ENCODE measurements at places on chromosomes 7 and 10. TPM values are rescaled to one million over a fixed set of nuclear protein-coding genes. Genes with fewer than 3 reads are reported as not detected.

LBX1 gene
- total RNA-seq: not detected

GRCh38 chr7:21336743-21337142 lies 91.1 kb upstream of the SP4 start:
- no peak for DNase-seq

DNA sequence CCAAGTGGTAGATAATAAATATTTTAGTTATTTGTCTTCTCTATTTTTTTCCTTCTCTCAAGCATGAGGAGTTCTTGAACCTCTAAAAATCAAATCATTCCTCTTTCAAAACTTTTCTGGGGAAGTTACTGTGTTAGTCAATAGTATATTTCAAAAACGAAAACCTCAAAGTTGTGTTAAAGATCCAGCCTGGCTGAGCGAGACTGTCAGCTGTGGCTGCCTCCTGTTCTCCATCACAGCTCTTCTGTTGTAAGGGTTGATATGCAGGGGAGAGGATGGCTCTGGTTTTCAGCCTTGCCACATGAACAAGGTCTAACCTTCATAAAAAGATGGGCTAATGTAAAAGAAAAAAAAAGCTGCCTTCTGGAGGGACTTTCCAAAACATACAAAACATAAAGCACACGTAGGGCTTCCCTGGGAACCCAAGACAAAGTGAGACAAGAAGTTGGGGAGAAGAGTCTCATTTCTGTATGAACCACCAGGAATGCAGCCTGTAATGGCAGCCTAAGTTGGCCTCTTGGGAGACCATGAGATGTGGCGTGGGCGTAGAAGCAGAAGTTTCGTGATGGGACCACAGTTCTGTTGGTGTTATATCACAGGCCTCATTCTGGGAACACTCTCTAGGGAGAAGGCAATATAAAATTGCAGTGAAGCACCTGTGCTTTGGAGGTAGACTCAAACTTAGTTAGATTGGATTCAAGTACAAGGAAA lies 77.9 kb upstream of the FHIP2A start:
- DNase-seq: no peak

DNA sequence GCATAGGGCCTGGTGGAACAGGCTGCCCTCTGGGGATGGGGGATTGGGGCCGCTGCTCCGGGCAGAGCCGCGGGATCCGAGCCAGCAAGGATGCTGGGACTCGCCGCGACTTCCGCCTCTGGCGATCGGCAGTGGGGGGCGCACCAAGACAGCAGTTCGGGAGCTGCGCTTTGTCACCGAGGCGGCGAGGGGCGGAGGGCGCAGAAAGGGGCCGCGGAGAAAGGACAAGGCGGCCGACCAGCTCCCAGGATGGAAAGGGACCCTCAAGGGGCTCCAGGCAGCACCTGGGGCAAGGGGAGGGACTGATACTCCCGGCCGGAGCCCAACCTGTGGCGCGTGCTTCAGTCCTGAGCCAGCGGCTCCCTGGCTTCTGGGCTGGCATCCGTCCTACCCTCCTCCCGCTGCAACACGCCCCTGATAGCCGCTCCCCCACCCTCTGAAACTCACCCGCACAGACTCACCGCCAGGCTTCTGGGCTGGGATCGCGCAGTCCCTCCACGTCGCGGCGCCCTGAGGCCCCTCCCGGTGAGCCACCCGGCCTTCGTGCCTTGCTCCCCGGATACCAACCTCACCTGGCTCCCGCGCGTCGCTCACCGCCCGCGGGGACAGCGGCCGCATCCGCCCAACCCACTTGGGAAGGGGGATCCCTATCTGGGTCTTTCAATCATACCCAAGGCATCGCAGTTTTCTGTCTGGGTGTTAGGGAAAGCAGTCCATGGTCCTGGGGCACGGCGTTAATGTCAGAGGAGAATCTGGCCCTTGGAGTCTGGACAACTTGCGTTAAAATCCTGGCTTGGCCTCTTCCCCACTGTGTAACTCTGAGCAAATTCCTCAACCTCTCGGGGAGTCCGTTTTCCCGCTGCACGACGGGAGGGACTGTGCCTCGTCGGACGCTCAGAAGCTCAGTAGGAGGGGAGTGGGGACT lies 7.0 kb upstream of the EVX1 start:
- peak; percentile 75 for DNase-seq

KIF11 gene
- total RNA-seq: 1.1 TPM

- DNase-seq: no peak
These were observed 1575.2 kb upstream of the LRRTM3 start for GRCh38 chr10:65350611-65351010.

- DNase-seq: no peak
These were observed 501.7 kb downstream of the PARD3 start for GRCh38 chr10:34313353-34313752.

DNA sequence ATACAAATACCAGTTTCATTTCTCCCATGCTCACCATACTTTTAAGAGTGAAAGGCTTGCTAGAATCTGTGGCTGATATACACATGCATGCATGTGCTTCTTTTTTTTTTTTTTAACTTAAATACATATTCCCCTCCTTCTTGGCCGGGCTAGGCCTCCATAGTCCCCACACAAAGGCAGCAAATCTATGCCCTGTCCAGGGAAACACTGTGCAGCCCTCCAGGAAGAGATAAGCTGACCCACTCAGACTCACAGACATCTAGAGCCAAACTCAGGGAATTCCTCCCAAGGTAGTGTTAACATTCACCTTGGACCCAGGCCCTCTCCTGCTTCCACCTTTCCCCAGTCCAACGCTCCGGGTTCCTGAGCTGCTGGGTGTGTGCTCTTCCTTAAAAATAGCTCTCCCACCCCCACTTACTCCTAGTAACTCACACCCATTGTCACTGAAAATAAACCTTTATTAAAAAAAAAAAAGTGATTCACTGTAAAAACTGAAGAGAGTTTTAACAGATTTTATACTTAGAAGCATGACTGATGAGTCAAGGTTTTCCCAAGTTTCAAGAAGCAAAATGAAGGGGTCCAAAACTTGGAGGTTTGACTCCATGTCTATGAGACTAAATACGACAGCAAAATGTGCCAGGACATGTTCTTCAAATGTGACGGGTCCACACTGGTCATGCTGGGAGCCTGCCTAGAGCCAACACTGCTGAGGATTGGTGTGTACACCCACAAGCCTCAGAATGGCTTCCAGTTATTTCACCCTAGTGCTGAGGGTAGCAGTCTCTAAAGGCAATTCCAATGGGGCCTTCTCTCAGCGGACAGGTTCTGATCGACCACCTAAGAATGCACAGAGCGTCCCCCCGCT lies 159.5 kb downstream of the GLI3 start:
- no peak for DNase-seq

- DNase-seq: no peak
These were observed 178.5 kb downstream of the NRP1 start for GRCh38 chr10:33155720-33156638.

DNA sequence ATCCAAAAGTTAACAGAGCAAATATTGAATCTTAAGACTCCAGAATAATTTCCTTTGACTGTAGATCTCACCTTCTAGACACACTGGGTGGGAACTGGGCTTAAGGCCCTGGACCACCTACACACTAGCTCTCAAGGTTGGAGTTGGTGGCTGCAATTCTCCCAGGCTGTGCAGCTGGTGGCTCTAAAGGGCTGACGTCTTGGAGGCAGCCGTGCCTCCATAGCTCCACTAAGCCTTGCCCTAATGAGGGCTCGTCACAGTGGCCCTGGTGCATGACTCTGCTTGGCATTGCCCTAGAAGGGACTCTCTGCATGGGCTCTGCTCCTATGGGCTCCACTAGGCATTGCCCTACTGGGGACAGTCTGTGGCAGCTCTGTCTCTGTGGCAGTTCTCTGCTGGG lies 1005.2 kb downstream of the CCSER2 start:
- DNase-seq: no peak

DNA sequence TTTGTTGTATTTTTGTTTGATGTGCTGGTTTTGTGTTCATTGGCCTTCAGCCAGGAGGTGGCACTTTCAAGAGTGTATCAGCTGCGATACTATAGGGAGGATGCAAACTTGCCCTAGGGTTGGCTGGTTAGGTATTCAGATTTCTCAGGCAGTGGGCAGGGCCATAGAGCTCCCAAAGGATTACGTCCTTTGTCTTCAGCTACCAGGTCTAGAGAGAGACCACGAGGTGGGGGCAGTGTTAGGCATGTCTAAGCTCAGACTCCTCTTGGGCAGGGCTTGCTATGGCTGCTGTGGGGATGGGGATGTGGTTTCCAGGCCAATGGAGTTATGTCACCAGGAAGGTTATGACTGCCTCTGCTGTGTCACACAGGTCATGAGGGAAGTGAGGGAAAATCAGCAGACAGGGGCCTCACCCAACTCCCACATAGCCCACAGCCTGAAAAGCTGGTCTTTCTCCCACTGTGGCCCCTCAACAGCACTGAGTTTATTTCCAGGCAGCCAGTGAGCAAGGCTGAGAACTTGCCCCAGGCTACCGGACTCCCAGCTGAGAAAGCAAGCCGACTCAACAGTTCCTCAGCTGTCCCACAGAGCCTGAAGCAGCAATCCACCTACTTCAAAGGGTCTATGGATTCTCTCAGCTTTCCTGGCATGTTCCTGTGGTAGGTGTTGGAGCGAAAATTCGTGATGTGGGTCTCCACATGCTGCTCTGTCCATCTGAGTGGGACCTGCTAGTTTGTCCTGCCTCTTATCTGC lies 227.4 kb upstream of the COBL start:
- DNase-seq: no peak

ARHGAP21 gene
- total RNA-seq: 48.4 TPM

DNA sequence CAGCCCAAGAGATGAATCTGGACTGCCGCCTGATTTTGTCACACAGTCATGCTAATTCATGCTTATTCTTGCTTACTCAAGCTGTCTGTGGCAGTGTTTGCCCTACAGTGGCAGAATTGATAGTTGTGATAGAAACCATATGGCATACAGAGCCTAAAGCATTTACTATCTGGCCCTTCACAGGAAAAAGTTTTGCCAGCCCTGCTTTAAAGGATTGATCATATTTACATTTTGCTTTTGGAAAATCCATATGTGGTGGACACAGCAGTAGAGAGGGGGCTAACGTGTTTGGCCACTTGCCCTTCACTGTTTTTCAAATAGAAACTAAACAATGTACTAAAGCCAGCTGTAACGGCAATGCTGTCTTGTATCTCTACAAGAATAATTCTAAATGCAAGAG lies 974.0 kb upstream of the GHITM start:
- DNase-seq: no peak

DNA sequence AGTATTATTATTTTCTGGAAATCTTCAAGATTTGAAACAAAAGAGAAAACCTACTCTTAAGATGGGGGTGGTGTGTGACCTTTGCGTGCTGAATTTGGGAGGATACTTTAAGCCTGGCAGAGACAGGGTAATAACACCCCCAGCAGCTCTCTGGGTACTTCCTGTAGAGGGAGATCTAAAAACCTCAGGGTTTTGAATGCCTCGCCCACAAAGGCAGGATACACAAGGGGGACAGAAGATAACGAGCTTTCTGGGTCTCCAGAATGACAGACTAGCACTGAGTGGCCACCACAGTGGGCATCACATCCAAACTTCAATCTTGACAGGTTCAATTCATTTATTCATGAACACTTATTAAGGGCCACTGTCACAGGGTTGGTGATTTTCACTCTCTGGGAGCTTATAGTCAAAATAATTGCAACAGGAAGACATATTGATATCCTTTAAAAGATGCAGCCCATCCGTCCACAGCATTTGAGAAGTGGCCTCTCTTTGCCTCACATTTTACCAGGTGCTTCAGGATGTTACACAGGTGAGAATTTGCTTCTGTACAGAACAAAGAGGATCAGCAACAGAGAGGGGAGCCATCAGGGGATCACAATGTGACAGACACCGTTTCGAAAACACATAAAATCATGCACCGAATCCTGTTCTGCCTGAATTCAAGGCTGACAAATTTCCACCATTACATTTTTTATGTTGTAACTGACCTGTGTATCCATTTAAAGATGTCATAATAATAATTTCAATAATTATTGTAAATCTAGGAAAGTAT lies 14.3 kb downstream of the CPA1 start:
- no peak for DNase-seq

DNA sequence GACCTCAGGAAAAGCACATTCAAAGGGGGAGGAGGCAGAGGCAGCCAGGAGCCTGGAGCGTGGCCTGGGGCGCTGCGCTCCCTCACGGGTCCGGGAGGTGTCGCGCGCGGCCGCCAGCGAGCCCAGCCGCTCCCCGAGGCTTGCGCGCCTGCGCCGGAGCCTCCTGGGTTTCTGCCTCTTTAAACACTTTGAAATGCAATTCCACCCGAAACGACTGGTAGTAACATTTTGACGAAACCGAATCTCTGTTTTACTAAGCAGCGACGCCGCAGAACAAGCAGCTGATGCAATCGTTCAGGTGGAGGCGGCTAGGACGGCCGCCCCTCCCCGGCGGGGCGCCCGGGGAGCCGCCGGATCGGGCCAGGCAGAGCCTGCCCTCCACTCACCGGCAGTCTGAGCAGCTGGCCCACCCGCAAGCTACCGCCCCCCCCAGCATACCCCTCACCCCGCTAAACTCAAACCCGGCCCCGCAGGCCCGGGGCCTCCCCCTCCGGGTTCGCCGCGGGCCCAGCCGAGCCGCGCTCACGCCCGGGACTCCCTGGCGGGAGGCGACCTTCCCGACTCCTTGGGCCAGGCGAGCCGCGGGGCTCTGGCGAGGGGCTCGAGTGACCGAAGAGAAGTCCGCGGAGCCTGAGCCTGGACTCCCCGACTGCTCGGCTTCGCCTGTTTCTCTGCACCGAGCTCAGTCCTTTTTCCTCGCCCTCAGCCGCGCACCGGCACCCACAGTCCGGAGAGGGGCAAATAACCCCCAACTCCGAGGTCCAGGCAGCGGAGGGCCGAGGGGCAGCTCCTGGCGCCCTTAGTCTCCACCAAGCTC lies 3.2 kb downstream of the MKX start:
- peak; percentile 88 for DNase-seq

DNA sequence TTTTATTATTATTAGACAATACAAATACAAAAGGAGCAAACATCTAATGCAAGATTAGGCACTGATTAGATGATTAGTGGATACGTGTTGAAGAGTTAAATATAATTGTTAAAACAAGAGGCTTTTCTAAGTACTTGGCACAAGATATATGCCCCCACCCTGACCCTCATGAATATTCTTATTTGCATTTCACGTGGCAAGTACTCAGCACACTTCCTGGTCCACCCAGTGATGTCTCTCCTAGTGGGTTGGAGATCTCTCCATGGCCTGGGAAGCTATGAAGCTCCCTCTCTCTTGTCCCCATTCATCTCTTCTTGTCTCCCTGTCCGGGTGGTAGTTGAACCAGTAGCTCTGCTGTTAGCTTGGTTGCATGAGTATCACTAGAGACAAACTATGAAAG lies 375.3 kb downstream of the ADRA2A start:
- no peak for DNase-seq

GRCh38 chr7:155705623-155706360 lies 61.3 kb downstream of the RBM33 start:
- DNase-seq: no peak

ZNF800 gene
- 20.1 TPM for total RNA-seq

GRCh38 chr7:10845225-10845624 lies 128.4 kb upstream of the PHF14 start:
- DNase-seq: no peak
